ENCODE measurements at places on chromosomes 3 and 15.

GRCh38 chr3:46536758-46537157 is 29.3 kb downstream of the LRRC2 start:
- no peak for DNase-seq

DNA sequence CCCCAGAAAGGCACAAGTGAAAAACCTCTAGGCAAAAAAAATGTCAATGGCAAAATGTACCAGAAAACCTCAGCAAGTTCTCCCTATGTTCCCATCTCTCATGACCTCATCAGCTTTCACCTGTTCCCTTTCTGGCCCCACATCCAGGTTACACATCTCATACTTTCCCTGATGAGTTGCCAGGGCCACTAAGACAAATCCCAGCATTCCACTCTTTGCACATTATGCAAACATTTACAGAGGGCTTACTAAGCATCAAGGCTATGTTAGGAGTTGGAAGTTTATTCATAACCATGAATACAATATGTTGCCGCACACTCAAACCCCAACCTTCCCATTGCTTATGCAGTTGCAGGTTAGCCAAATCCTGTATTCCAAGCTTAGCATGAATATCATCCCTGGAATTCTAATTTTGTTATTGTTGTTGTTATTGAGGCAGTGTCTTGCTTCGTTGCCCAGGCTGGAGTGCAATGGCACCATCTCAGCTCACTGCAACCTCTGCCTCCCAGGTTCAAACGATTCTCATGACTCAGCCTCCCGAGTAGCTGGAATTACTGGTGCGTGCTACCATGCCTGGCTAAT is 129.3 kb upstream of the UBE2E2 start:
- DNase-seq = peak; percentile 49

- no peak for DNase-seq
Observed at GRCh38 chr3:113255854-113256615, 44.7 kb downstream of the BOC start.

- DNase-seq = no peak
Observed at GRCh38 chr3:46102059-46102779, 74.9 kb upstream of the XCR1 start.

GRCh38 chr3:123766193-123767008 is 117.7 kb downstream of the MYLK start:
- no peak for DNase-seq

- no peak for DNase-seq
Observed at GRCh38 chr15:39396979-39397615, 183.8 kb upstream of the THBS1 start.

GRCh38 chr15:41944313-41944940 is 27.9 kb downstream of the EHD4 start:
- DNase-seq = peak; percentile 93

DNA sequence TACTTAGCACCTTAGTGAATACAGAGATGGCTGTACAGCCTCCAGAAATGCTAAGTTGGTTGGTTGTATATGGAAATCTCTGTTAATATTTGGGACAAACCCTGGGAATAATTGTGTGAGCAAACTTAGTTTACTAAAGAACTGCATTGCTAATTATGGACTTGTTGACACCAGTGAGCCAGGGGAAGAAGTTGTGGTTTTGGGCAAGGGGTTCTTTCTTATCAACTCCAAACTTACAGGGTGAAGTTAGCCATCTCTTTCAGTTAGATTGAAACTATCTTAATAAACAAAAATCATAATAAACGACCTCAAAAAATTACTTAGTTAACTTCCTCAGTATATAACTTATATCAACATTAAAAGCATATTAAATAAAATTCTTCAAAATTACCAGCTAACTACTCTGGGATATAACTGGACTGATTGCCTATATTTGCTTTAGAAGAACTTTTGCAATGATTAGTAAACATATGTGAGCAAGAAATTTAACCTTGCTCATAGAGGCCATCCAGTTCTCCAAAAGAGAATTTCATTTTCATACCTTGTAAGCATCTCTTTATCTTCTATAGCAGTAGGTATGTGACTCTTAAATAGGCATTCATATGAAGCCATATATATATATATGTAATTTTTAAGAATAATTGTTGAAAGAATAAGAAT is 24.7 kb downstream of the MBNL1 start:
- no peak for DNase-seq

- no peak for DNase-seq
Observed at GRCh38 chr15:22863356-22863755, 24.9 kb downstream of the NIPA2 start.

GRCh38 chr15:92810418-92811138 is 89.5 kb upstream of the CHD2 start:
- peak; percentile 79 for DNase-seq

- DNase-seq = no peak
Observed at GRCh38 chr3:30696896-30697295, 90.5 kb downstream of the TGFBR2 start.

GRCh38 chr3:10492364-10493201 is 12.8 kb downstream of the ATP2B2 start:
- no peak for DNase-seq

- DNase-seq = no peak
Observed at GRCh38 chr3:125647318-125648014, 52.2 kb upstream of the OSBPL11 start.

DNA sequence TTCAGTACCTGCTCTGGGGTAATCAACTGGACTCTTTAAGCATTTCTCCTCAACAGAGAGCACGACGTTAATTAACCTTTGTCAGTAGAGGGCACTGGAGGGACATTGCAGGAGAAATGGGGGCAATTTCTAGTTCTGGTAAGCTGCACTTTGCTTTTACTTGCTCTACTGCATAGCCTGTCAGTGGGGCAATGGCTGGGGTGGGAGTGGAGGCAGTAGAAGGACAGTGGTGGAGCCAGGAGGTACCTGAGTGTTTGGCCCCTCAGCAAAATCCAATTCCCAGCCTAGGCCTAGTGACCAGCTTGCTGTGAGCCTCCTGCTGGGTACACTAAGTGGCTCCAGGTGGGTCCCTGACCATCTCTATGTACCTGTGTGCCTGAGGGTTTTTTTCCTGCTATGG is 18.3 kb upstream of the MED12L start:
- peak; percentile 13 for DNase-seq

- no peak for DNase-seq
Observed at GRCh38 chr3:10447527-10448260, 57.7 kb downstream of the ATP2B2 start.

DNA sequence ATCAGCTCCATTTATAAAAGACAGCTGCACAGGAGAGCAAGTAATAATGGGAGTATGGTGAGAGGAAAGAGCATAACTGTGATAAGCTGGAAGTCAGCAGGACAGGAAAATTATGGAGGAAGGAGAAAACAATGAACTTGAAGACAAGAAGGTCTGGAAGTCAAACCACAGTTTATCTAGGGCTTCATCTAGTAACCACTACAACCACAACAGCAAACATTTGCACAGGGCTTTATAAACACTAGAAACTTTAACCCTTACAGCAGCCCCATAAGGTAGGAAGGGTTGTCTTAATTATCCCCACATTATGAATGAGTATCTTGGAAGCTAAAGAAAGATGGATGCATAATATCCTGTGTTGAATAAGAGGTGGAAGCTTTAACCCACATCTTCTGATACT is 820.8 kb downstream of the IGSF11 start:
- no peak for DNase-seq

GRCh38 chr3:13301286-13301987 is 118.7 kb downstream of the NUP210 start:
- DNase-seq = peak; percentile 66

DNA sequence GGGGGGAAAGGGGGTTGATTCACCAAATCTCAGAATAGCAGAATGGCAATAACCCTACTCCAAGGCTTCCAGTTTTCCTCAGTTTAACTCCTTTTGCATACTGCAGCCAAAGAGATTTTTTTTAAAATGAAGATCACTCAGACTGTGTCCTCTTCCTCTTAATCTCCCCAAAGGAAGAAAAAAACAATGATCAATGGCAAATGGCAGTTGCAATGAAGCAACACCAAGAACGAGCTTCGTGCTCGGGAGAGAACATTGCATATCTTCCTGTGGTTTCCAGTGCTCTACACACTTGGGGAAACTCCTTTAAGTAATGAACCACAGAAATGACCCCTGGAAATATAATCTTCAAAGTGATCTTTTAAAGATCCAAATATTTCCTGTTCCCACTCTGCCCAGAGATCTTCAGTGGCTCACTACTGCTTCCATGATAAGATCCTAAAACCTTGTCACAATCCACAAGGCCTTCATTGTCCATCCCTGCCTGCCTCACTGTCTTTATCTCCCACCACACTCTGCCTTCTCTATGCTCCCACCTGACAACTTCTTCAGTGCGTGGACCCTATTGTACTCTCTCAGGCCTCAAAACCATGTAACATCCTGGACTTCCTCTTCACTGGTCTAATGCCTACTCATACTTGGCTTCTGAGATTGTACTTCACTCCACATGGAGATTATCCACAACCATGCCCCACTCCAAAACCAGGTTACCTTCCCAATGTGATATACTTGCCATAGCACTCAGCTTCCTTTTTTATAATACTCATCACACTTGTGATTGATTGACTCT is 394.8 kb downstream of the FHIT start:
- DNase-seq = no peak

DNA sequence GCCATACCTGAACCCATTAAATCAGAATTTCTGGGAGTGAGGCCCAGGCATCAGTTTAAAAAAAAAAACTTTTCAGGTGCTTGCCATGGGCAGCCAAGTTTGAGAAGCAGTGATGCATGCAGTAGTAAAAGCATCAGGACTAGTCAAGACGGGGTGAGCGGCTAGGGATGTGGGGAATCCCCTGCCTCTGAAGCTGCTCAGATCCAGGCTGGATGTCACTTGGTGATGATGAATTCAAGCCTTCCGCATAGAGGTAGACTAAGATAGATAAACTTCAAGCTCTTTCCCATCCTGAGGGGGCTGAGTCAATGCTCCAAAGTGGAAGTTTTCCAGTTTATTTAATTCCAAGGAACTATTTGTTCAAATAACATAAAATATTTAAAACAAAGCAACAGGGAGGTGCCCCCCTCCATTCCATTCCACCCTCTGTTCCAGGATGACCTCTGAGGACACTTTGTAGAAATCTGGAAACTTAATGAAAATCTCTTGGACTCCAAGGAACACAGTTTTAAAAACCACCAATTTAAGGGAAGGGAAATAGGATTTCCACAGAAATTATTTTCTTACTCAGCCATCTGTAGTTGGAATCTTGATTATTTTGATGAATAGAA is 100.4 kb upstream of the NR2E3 start:
- DNase-seq = no peak

DNA sequence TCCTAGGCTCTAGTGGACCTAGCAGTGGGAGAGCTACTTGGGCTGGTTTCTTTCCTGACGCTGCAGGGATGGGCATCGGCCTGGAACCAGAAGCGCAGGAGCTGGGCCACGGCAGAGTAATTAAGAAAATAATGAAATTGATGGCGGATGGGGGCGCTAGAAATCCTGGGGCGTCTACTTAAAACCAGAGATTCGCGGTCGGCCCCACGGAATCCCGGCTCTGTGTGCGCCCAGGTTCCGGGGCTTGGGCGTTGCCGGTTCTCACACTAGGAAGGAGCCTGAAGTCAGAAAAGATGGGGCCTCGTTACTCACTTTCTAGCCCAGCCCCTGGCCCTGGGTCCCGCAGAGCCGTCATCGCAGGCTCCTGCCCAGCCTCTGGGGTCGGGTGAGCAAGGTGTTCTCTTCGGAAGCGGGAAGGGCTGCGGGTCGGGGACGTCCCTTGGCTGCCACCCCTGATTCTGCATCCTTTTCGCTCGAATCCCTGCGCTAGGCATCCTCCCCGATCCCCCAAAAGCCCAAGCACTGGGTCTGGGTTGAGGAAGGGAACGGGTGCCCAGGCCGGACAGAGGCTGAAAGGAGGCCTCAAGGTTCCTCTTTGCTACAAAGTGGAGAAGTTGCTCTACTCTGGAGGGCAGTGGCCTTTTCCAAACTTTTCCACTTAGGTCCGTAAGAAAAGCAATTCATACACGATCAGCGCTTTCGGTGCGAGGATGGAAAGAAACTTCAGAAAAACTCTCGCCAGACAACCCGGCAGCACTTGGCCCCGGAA is 6.1 kb downstream of the SOX14 start:
- DNase-seq = no peak

DNA sequence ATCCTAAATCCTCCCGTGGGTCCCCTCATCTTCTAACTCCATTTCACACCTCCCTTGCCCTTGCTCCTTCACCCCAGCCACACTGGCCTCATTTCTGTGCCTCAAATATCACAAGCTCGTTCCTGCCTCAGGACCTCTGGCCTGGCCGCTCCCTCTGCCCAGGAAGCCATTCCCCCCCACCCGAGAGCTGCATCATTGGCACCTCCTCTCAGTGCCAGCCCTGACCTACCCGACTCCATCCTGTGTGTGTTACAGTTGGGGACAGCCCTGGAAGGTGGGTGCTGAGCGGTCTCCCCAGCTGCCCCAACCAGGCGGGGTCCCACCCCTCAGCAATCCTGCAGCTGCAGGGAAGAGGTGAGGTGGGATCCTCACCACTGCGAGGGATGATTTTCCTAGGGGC is 14.5 kb downstream of the PLXND1 start:
- DNase-seq = no peak

- DNase-seq = no peak
Observed at GRCh38 chr3:149252272-149252671, 30.6 kb upstream of the CP start.

DNA sequence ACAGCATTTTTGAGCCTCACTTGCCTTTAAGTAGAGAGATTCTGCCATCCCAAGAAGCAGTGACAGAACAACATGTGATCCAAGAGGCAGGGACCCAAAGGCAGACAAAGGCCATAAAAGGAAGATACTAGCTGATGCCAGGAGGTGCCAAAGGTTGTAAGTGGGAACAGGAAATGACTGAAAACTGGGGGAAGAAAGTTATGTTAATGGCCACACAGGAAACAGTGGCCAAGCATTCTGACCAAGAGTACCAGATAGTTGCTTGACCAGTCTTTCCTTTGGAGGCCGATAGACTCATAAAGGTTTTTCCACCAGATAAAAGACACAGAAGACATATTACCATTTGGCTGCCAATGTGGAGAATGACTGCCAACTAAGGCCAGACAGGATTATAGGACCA is 274.5 kb upstream of the PEX5L start:
- DNase-seq = no peak

DNA sequence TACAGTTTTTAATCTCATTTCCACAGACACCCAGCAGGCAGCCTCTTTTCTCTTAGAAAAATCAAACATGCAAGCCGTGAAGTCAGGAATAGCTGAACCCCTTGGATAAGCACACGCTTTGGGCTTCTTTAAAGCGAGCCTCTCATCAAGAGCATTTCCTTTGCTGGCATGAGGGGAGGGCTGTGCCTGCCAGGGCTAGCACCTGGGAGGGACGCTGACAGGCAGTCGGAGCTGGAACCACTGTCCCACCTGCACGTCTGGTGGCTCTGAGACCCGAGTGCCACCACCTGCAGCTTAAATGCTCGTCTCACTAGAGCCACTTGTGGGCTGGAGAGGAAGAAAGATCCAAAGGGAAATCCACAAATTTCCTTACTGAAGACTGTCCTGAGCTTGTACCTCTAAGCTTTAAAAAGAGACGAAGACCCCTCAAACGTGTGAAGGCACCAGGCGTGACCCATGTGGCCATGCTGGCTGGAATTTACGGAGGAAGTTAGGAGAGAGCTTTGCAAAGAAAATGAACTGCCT is 9.4 kb downstream of the MAP6D1 start:
- DNase-seq = no peak
